ENCODE measurements at places on chromosomes 1 and 21.

- no peak overlapping the region for H3K27ac ChIP-seq
- no peak overlapping the region for H3K4me3 ChIP-seq
- H3K27me3 ChIP-seq: no peaks in the 10 kb centered on the region
- peaks cover 19% of the 10 kb centered on the region for H3K4me1 ChIP-seq
- no peaks in the 10 kb centered on the region for H3K36me3 ChIP-seq
Measured at GRCh38 chr21:31526040-31526439, 133.5 kb upstream of the SOD1 start.

GRCh38 chr21:44724196-44724595 lies 12.8 kb upstream of the TSPEAR start:
- H3K27me3 ChIP-seq: peaks cover 36% of the 10 kb centered on the region
- no peak overlapping the region for H3K4me3 ChIP-seq
- peaks cover 3% of the 10 kb centered on the region for H3K36me3 ChIP-seq
- DNase-seq: no peak
- H3K4me1 ChIP-seq: peaks cover 9% of the 10 kb centered on the region

GRCh38 chr1:229287267-229287666 lies 16.4 kb downstream of the RAB4A start:
- H3K27me3 ChIP-seq: no peaks in the 10 kb centered on the region
- peaks cover 27% of the 10 kb centered on the region for H3K4me1 ChIP-seq
- DNase-seq: no peak
- H3K36me3 ChIP-seq: peaks cover 56% of the 10 kb centered on the region

DNA sequence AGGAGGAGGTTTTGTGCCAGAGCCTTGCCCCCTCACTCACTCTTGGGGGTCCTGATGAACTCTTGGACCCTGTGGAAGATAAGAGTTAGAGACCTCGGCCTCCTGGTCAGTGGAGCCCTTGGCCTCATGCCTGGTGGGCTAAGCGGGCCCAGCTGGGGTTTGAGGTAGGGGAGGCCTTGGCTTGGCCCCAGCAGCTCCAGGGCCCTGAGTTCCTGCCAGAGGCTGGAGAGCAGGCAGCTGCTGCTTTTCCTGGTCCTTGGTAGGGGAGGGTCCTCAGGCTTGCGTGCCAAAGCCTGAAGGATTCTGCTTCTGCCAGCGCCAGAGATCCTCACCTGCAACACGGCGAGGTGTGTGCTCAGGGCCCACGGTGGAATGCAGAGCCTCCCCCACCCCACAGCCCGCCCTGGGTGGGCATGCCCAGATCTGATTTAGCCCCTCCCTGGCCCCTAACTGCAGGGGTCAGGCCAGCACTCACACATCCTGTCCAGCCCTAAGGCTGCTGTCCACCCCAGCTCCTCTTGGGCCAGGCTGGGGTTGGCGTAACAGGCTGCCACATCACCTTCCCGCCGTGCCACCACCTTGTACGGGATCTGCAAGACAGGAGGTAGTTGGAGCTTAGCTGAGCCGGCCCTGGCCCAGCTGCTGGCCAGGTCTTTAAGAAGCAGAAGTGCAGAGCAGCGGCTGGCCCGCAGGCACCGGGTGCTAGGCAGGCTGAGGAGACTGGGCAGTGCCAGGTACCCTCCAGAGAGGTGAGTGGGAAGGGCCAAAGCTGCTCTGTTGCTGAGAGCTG lies 4.7 kb downstream of the GALE start:
- H3K27ac ChIP-seq: peak overlapping the region; percentile 31
- DNase-seq: no peak
- no peaks in the 10 kb centered on the region for H3K27me3 ChIP-seq
- H3K4me3 ChIP-seq: no peak overlapping the region

GRCh38 chr1:213171711-213172110 lies 120.7 kb downstream of the RPS6KC1 start:
- no peak for DNase-seq
- no peaks in the 10 kb centered on the region for H3K4me1 ChIP-seq
- H3K36me3 ChIP-seq: peaks cover 6% of the 10 kb centered on the region
- no peak overlapping the region for H3K4me3 ChIP-seq

- H3K4me3 ChIP-seq: peak overlapping the region; percentile 97
- DNase-seq: no peak
- H3K27ac ChIP-seq: peak overlapping the region; percentile 98
- H3K27me3 ChIP-seq: no peaks in the 10 kb centered on the region
- peaks cover 20% of the 10 kb centered on the region for H3K36me3 ChIP-seq
Measured at GRCh38 chr1:86396498-86396890, 371 bp upstream of the ODF2L start.
